Activated T-cell treated with anti-CD3 and anti-CD28 coated beads, Interleukin-2, amount 50 U/mL, for 72 hours (primary cell): ENCODE measurements at places on chromosomes 7 and 10.
A peak's percentile ranks its signal among the peaks of the same experiment; 100 is the strongest.

GRCh38 chr10:63699785-63700613 is 178.8 kb downstream of the REEP3 start:
- DNase-seq: peak; percentile 49

- DNase-seq: no peak
Measured at GRCh38 chr7:315516-316265, 25.7 kb downstream of the FOXL3 start.

DNA sequence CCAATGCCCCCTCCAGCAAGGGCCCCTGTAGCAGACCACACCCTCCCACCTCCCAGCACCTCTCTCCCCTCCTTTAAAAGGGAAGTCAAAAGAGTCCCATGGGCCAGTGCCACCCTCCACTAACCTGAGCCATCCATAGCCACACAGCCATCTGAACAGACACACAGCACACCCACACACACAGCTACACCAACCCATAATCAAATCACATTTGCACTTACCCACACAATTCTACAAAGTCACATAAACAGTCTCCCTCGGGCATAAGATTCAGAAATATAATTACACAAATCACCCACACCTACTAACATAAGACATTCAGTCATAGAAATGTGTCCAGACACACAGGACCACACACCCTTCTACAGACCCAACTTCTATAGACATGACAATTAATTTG is 96.3 kb downstream of the HIF1AN start:
- DNase-seq: no peak

DNA sequence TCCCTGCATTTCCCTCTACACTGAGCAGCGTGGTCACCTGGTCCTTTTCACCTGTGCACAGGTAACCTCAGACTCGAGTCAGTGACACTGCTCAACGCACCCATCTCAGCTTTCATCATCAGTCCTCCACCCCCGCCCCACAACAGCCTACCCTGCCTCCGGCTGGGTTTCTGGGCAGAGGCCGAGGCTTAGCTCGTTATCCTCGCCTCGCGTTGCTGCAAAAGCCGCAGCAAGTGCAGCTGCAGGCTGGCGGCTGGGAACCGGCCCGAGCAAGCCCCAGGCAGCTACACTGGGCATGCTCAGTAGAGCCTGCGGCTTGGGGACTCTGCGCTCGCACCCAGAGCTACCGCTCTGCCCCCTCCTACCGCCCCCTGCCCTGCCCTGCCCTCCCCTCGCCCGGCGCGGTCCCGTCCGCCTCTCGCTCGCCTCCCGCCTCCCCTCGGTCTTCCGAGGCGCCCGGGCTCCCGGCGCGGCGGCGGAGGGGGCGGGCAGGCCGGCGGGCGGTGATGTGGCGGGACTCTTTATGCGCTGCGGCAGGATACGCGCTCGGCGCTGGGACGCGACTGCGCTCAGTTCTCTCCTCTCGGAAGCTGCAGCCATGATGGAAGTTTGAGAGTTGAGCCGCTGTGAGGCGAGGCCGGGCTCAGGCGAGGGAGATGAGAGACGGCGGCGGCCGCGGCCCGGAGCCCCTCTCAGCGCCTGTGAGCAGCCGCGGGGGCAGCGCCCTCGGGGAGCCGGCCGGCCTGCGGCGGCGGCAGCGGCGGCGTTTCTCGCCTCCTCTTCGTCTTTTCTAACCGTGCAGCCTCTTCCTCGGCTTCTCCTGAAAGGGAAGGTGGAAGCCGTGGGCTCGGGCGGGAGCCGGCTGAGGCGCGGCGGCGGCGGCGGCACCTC is at the start of the genes KLLN and PTEN:
Gene KLLN (minus strand): TSS at position 481 of the 891 bp plus-strand sequence. CDS start 1,046 bp downstream, outside the sequence.
Gene PTEN (plus strand): TSS at position 573 of the 891 bp plus-strand sequence. CDS start 845 bp downstream, outside the sequence.
- DNase-seq: peak; percentile 86

- no peak for DNase-seq
Measured at GRCh38 chr7:151045262-151045661, 3.1 kb upstream of the ASIC3 start.

GRCh38 chr10:35367982-35368381 is 31.7 kb downstream of the CCNY start:
- DNase-seq: no peak

GRCh38 chr7:95546647-95547046 is 49.7 kb downstream of the PDK4 start:
- DNase-seq: no peak

- no peak for DNase-seq
Measured at GRCh38 chr7:1995426-1995825, 237.3 kb downstream of the MAD1L1 start.

DNA sequence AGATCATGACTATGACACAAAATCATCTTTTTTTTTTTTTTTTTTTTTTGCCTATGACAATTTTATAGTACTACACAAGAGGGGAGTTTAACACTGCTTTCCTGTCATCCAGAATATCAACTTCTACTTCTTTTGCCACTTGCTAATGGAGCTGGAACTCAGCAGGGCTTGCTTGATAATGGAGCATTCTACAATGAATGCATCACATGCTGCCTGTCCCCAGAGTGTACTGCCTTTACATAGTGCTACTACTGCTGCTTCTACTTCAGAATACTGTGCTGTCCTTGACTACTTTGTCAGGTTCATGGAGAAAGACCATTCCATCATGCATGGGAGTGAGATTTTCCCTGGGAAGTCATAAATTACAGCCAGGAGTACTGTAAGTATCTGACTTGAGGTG is 338.6 kb upstream of the SEMA3A start:
- DNase-seq: no peak

DNA sequence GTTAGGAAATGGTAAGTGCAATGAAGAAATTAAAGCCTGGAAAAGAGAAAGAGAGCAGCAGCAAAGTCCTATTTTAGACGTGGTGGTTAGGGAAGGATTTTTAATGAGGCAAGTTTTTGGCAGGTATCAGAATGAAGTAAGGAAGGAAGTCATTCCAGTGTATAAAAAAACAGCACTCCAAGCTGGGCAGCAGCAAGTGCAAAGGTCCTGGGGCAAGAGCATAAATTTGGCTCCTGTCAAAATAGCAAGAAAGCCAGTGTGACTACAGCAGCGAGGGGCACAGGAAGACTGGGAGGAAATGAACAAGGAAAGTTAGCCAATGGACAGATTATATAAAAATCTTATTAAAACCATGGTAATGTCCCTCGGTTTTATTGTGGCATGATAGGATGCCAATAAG is 90.2 kb downstream of the PPP1R3A start:
- DNase-seq: no peak
